ENCODE measurements at places on chromosomes 13 and 19.

- no peak for DNase-seq
These were observed 3.9 kb upstream of the KLK1 start for GRCh38 chr19:50827476-50827875.

DNA sequence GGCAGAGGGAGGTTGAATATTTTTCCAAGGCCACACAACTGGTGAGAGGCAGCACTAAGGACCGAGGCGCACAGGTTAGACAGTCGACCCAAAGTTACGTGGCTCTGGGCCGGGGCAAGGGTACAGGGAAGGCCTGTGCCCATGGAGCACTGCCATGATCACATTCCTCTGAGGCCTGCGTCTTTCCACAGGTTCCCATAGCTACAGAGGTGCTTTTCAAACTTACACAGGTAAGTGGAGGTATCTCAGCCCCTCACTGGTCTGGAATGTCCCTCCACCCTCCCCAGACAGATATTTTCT is 814 bp downstream of the ZNF211 start:
- no peak for DNase-seq

GRCh38 chr13:39322836-39323585 is 280.0 kb downstream of the LHFPL6 start:
- no peak for DNase-seq

- no peak for DNase-seq
These were observed 57.9 kb upstream of the C1QTNF9 start for GRCh38 chr13:24251525-24251924.

GRCh38 chr13:74015137-74015536 is 119.1 kb downstream of the KLF12 start:
- no peak for DNase-seq

DNA sequence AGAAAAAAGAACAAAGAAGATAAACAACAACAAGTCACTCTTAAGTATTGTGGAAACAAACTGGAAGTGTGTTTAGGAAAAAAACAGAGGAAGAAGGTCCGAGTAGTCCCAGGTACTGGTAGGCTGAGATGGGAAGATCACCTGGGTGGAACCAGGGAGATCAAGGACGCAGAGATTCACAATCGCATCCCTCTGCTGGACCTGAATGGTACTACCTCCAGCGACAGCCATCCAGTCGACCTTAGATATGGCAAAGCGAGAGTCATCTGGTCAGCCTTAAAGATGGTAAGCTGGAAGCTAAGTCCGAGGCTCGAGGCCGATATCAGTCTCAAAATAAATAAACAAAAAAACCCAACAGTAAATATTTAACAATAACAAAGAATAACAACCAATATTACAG is 44.9 kb upstream of the ZNF91 start:
- DNase-seq = no peak

DNA sequence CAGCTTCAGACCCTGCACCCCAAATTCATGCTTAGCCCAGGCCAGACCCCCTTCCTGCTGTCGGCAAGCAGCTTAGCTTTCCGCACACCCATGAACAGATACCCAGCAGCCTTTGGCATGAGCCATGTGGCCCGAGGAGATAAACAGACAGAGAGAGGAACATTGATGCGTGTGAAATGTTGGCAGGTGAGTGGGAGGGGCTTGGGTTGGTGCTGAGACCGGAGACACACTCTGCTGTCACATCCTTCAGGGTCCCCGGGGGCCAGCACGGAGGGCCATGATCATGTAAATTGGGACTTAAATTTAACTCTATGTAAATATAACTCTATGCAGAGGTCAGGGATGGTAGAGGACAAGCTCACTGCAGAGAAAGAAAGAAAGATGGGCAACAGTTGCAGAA is 1.5 kb downstream of the CD22 start:
- DNase-seq = no peak

DNA sequence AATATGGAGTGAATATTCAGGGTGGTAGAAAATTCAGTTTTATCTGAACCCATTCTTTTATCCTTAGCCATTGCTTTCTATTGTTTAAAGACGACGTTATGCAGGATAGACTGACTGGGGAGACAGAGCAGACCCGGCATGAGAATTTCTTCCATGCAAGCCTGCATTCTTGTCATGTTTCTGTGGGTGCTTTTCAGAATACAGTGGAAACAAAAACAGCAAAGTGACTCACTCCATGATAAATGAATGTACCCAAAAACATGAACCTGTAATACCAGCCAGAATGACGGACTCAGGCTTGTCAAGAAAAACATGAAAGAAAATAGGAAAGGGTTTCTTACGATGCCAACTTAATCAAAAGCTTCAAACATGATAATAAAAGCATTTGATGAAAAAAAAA is 924.0 kb downstream of the EFNB2 start:
- no peak for DNase-seq

DNA sequence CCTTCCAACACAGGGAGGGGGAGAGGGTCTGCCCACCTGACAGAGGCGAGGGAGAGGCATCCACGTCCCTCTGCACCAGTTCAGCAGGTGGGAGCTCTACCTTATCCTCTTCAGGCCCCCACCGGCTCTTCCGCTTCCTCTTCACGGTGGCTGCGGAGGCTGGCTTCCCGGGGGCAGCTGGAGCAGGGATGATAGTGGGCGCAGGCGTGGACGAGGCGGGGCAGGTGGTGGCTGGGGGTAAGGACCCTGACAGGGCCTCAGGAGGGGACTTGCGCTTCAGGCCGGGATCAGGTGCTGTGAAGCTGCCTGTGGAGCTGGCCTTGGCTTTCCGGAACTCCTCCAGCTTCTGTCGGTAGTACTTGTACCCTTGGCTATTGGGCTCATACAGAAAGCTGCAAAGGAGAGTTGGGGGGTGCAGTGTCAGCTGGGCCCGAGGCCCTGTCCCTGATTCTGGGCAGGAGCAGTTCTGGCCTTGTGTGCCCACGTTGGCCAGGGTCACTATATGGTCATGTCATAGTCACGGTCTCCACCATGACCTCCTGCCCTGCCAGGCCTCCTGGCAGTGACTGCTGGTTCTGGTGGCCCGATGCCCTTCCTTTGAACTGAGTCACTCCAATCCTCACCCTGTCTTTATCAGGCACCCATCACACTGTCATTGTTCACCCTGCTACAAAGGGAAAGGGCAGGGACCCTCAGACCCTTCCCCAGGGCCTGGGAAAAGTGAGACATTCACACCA is 23.2 kb downstream of the SUGP1 start:
- DNase-seq = no peak

- DNase-seq = no peak
These were observed 5.0 kb downstream of the FAM32A start for GRCh38 chr19:16190198-16190597.

GRCh38 chr13:19713186-19713965 is 69.4 kb downstream of the PSPC1 start:
- no peak for DNase-seq

GRCh38 chr13:78762825-78763224 is 103.9 kb upstream of the OBI1 start:
- no peak for DNase-seq

DNA sequence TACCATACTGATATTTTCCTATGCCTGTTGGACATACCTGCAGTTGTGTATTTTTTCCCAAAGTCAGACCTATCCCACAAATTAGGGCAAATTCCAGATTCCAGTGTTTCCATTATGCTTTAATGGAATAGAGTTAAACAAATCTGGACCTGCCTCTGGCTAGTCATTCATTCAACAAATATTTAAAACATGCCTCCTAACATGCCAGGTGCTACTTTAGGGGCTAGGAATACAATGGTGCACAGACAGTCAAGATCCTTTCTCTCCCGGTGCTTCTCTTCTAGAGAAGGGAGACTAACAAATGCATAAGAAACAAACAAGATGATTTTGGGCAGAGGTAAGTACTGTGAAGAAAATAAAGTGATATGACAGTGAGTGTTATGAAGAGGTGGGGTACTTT is 7.5 kb upstream of the WDFY2 start:
- no peak for DNase-seq

GRCh38 chr13:107976628-107977027 is 238.7 kb downstream of the LIG4 start:
- no peak for DNase-seq

DNA sequence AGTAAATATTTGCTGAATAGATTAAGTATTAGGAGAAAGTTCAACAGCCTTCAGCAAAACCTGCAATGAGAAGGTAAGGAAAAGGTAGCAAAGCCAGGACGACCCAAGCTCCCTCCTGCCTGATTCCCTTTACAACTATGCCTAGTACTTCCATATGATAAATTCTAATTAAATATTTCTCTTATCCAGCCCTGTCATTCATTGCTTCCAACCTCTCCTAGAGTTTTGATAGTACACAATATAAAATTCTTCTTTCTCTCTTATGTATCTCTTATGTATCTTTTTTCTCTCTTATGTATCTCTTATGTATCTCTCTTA is 187.2 kb downstream of the DCT start:
- DNase-seq = no peak

GRCh38 chr13:91405240-91405639 is 6.8 kb downstream of the GPC5 start:
- DNase-seq = no peak

DNA sequence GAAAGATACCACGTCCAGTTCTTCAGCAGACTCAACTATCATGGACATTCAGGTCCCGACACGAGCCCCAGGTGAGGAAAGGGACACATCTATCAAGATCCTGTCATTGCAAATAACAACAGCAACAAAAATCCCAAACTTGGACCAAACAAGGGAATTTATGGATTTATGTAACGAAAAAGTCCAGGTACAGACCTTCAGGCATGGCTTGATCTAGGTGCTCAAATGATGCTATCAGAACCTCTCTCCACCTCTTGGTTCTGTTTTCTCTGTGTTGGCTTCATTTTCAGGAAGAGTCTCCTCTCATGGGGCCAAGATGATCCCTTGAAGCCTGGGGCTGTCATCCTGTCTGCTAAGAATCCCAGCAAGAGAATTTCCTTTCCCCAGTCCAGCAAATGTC is 2.9 kb downstream of the FXYD5 start:
- no peak for DNase-seq

GRCh38 chr19:3274942-3275582 is 50.6 kb downstream of the CELF5 start:
- no peak for DNase-seq

GRCh38 chr19:29320086-29320485 is 107.1 kb upstream of the UQCRFS1 start:
- DNase-seq = no peak

GRCh38 chr19:49151267-49152118 is 3.7 kb downstream of the HRC start:
- DNase-seq = peak; percentile 68

GRCh38 chr13:43977911-43978310 is 98.2 kb downstream of the LACC1 start:
- no peak for DNase-seq

GRCh38 chr13:75145927-75146326 is 336.0 kb downstream of the TBC1D4 start:
- DNase-seq = no peak

DNA sequence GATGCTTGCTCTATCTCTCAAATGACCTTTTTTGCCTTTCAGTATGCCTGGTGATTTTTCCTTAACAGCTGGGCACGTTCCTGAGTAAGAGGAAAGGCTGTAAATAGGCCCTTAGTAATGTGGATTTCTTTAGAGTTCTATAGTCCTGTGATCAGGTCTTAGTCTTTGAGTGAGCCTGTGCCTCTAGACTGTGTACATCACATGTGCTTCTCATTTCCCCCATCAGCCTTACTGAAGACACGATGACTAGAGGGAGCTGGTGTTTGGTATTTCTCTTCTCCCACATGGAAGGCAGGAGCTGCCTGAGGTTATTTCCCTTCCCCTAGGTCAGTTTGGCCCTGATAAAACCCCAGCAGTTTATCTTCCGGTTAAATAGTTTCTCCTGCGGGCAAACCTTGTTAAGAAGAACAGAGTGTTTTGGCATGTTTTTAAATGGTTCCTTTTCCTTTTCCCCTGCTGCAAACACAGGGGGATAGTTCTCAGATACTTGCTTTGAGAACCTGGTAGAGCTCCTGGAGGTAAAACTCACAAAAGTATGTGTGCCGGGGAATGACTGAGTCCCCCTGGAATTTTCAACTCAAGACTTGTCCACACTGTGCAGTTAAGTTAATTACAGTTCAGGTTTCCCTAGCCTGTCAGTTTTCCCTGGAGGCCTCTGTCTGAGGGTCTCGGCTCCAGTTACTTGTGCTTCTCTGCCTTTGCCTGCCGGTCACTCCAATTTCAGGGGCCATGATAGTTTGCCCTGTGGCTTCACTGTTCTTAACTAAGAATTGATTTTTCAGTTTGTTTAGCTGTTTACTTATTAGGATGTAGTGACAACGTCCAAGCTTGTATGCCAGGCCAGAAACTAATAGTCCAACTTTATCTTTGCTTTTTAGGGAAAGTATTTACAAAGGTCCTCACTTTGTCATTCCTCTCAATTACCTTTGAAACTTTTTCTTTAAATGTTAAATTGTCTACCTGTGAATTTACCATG is 94.4 kb downstream of the URI1 start:
- no peak for DNase-seq

- DNase-seq = no peak
These were observed 74.3 kb upstream of the FAM216B start for GRCh38 chr13:42707048-42707447.

DNA sequence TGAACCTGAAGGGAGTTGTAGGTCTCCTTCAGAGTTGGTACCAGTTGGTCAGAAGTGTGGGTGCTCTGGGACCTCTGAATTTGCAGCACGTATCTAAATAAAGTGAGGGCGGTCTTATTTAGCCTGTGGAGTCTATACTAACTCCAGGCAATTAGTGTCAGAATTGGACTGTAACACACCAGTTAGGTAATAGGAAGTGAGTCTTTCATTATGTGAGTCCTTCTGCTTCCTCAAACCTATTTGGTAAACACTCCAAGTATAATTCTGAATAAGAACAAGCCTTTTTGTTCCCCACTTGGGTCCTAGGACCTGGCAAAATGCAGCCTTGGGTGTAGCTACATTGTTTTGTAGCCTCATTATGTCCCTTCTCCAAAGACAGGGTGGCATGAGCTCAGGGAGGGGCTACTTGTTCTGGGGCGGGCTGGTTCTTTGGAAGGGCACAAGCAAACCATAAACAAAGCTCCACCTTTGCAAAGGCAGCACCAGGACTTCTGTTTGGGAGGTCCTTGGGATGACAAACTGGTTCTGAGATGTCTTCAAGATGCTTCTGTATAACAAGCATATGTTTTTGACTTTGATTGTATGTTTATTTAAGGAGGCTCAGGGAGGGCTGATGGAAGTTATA is 418.0 kb downstream of the ZNF536 start:
- DNase-seq = peak; percentile 6

DNA sequence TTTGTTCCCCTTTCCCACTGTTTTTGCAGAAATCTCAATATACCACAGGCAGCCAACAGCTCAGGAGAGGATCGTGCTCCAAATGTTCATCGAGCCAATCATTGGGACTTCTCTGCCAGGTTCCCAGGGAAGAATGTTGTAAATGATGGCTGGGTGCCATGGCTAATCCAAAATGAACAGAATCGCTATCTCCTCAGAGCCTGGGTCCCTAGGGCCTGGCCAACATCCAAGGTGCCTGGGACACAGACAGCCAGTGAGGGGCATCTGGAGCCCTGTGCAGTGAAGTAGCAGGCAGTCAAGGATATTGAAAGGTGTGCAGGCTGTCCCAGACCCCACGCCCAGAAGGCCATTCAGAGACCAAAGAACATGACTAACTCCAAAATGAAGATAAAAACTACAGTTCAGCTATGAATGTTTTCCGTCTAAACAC is 37.8 kb downstream of the BRD4 start:
- no peak for DNase-seq

All from liver (tissue), 10 donors.